ENCODE measurements at places on chromosomes 11 and 22.

- DNase-seq, result no peak
Measured at GRCh38 chr11:132639403-132639802, 892.9 kb downstream of the OPCML start.

GRCh38 chr22:30824096-30824495 is 129.4 kb downstream of the OSBP2 start:
- no peak for DNase-seq

- no peak for DNase-seq
Measured at GRCh38 chr11:729492-730074, 17.7 kb upstream of the TALDO1 start.

GRCh38 chr11:34290926-34291325 is 66.9 kb downstream of the ABTB2 start:
- no peak for DNase-seq

GRCh38 chr11:45659818-45660160 is 5.6 kb downstream of the CHST1 start:
- no peak for DNase-seq

GRCh38 chr22:36964106-36964505 is 50.7 kb downstream of the CSF2RB start:
- DNase-seq, result no peak

- no peak for DNase-seq
Measured at GRCh38 chr22:44359496-44360110, 46.9 kb upstream of the SHISAL1 start.
